ENCODE measurements at places on chromosomes 4 and X.

GRCh38 chr4:26964512-26964911 is 103.9 kb downstream of the STIM2 start:
- no peak for DNase-seq

DNA sequence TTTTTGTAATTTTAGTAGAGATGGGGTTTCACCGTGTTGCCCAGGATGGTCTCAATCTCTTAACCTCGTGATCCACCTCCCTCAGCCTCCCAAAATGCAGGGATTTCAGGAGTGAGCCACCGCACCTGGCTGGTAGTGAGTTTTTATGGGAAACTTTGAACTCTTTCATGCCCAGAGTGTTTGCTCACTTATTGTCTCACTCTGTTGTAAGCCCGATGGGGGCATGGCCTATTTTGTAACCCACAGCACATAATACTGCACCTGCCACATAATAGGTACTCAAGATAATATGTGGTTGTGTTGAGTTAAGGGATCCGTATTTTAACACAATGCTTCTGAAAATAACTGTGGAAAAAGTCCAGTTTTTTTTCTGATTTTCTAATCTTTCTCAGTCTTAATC is 109.6 kb upstream of the GIMD1 start:
- DNase-seq = no peak

DNA sequence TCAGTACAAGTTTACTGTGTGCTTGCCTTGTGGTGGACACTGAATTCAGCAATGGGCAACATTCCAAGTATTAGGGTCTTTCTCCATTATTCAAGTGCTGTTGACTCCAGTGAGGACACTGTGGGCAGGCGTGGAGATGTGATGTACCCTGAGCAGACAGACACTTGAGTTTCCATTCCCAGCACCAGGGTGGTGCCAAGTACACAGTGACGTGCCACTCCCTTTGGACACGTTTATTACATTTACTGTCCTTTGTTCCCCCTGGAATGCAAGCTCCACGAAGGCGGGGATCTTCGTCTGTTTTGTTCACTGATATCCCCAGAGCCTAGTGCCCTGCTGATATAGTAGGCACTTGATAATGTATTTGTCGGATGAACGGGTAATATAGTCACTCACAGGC is 130.6 kb upstream of the STX18 start:
- no peak for DNase-seq

DNA sequence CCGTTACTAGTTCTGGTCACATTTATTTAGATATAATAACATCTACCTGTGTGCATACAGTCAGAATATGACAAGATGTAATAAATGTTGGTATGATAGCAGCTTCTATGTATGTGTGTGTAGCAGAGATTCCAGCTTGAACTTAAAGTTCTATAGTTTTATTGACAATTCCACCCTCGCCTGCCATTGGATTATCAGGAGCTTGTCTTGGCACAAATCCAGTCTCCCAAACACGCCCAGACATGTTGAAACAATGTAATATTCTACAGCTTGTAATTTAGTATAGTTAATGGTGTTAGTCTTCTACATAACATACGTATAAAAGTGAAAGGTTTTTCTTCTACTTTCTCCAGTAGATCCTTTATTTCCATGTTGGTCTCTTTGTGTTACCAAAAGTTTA is 44.4 kb downstream of the BBS12 start:
- no peak for DNase-seq

DNA sequence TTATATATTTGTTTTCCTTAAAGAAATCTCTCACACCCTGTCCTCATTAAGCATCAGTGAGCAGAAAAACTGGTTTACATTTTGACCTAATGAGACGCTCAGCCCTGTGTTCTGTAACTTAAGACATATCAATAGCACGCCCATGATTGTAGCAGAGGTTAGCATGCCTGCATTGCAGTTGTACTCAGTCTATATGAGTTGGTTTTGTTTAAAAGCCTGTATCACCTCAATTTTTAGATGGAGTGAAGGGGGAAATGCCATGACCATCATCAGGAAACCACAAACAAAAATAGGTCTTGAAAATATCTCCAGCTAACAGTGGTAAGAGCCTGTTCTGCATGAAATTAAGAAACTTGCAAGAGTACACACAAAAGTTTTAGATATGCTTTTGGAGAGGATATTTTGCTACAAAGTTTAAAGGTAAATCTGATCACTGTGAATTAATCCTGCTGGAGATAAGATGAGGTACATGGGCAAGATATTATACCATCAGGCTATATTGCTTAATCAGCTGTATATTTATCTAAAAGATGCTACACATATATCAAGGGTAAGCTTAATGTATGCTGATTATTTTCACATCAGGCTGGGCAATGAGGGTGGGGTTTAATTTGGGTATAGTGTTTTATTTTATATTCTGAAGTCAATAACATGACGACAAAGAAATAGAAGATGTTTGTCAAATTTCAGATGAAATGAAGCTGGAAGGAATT is 13.1 kb upstream of the COQ2 start:
- DNase-seq = no peak

- DNase-seq = no peak
Measured at GRCh38 chrX:11409957-11410356, 116.7 kb downstream of the AMELX start.

GRCh38 chrX:545452-545885 is 85.1 kb upstream of the SHOX start:
- DNase-seq = no peak

DNA sequence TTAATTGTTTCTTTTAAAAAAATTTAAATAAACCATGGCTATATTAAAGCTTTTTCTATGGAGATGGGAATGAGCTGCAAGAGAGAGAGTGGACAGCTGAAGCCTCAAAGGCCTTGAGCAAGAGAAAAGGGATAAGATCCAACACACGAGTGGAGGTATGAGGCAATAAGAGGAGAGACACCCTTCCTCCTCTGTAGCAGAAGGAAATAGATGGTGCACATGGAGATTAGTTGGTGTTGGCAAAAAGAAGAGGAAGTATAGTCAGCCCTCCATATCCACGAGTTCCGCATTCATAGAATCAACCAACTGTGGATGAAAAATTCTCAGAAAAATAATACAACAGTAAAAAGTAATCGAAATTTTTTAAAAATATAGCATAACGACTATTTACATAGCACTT is 3.2 kb downstream of the CXorf38 start:
- no peak for DNase-seq

- no peak for DNase-seq
Measured at GRCh38 chr4:60683973-60684372, 516.2 kb upstream of the ADGRL3 start.

DNA sequence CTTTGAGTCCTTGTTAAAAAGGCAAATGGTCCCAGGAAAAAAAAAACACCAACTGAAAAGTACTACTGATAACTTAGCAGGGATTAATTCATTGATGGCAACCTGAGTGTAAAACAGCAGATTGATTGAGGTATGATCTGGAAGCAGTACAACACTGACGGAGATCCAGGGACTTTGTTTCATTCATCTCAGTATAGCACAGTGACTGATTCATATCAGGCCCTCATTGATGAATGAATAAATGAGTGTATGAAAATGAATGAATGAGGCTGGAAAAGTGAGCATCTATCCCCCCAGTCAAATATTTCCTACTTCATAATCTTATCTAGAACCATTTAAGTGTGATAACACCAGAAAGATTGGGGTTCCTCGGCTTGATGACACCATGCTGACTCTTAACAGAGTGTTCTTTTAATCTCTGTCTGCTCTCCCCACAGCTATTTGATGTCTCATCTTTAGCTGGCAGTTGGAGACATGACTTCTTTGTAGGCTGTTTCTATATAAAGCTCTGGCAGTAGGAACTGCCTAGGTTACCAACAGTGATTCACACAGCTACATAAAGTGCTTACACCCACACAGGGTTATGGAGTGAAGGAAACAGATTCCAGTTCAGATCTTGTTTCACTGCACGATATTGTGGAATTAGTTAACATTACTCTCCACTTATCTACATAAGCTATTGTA is 18.6 kb upstream of the RNF128 start:
- DNase-seq = no peak

DNA sequence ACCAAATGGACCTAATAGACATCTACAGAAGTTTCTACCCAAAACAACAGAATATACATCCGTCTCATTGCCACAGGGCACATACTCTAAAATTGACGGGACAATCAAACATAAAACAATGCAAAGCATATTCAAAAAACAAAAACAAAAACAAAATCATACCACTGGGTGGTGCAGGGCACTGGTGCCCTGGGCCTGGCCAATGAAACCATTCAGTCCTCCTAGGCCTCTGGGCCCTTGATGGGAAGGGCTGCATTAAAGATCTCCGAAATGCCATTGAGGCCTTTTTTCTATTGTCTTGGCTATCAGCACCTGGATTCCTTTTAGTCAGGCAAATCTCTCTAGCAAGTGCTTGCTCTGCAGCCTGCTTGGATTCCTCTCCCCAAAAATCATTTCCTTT is 213.9 kb upstream of the ZCCHC13 start:
- DNase-seq = no peak

DNA sequence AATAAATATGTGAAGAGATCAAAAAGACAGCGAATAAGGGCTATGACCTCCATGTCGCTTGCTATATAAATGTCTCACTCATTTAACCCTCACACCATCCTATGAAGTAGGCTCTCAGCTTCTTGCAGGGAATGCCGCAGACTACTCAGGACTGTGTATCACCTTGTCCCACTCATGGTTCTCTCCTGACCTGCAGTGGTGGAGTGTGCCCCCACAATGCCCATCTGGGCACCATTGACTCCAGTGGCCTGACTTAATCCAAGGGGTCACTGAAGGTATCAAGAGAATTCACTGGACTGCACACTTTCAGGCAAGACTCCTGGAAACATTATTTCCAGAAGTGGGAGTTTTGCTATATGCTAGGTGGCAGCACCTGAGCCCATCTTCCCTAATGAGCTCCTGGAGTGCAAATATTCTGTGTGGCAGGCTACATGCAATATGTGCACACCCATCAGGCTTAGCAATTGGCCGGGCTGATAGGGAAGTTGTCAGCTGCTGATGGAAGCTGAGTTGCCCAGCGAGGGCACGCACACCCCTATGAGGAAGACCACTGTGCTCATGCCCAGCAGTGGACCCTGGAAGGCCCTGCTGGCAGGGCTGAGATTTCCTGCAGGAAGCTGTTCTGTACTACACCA is 8.2 kb upstream of the EFNB1 start:
- DNase-seq = no peak

- DNase-seq = no peak
Measured at GRCh38 chr4:142406499-142406835, 439.6 kb downstream of the INPP4B start.

GRCh38 chrX:11103006-11103405 is 8.1 kb upstream of the HCCS start:
- no peak for DNase-seq

DNA sequence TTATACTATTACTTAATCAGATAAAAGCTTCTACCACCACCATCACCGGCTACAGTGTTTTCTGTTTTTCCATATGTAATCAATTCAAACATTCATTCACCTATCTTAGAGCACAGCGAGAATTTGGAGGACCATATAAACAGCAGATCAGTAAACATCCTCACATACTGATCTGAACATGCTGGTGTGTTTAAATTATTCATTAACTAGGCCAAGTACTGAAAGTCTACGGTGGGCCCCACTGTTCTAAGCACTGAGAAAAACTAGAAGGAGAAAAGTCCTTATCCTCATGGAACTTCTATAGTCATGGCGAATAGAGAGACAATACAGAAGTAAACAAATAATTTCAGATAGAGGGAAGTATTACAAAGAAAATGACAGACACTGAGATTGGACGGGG is 176.6 kb downstream of the NR3C2 start:
- DNase-seq = peak; percentile 5

- DNase-seq = no peak
Measured at GRCh38 chrX:24493740-24494581, 28.9 kb downstream of the PDK3 start.

DNA sequence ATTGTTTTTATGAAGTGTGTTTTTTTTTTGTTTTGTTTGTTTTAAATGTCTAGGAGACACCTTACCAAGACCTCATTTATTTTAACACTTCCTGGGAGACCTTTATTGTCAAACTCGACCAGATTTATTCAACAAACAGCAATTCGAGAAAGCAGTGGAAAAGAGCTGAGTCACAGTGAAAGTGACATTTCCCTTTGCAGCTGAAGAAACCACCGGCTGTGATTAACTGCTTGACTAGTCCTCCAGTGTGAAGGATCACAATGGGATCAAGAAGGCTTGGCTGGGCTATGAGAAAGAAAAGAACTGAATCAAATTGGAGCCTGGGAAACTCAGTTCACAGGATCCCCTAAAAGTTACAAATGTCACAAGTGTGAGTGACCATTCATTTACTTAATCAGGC is 11.9 kb upstream of the ADH7 start:
- DNase-seq = no peak

GRCh38 chr4:147398556-147398955 is 82.3 kb upstream of the EDNRA start:
- DNase-seq = no peak

GRCh38 chr4:157772907-157773306 is 399.9 kb downstream of the GASK1B start:
- no peak for DNase-seq

GRCh38 chr4:7725951-7726350 is 213.7 kb downstream of the AFAP1 start:
- no peak for DNase-seq

GRCh38 chrX:71378732-71379131 is 12.6 kb downstream of the TAF1 start:
- no peak for DNase-seq

GRCh38 chr4:117949621-117950020 is 84.7 kb upstream of the NDST3 start:
- DNase-seq = no peak

DNA sequence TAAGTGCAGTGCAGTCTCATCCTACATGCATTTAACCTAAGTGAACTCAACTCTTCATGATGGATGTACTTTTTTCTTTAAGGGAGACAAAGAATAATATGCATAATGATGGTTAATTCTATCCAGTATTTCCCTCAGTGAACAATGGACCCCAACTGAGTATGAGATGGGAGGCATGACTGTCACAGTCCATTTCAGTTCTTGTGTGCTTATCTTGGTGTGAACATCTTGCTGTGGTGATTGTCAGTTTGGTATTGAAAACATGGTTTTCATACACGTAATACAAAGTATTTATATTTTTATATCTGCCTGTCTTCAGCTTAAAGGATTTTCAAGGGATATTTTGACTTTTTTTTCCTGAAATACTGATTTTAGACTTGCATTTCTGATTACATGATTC is 72.0 kb upstream of the NDUFC1 start:
- no peak for DNase-seq

GRCh38 chr4:69780141-69780540 is 19.7 kb upstream of the SULT1B1 start:
- DNase-seq = no peak

- no peak for DNase-seq
Measured at GRCh38 chrX:47637546-47638195, 7.9 kb upstream of the CFP start.

- no peak for DNase-seq
Measured at GRCh38 chrX:27132862-27133261, 330.3 kb downstream of the PPP4R3C start.

- DNase-seq = no peak
Measured at GRCh38 chr4:75995727-75996126, 5.0 kb upstream of the SDAD1 start.

GRCh38 chrX:148517176-148517575 is 16.8 kb downstream of the AFF2 start:
- DNase-seq = no peak
